ENCODE measurements at places on chromosomes 2 and 18.
A peak's percentile ranks its signal among the peaks of the same experiment; 100 is the strongest.

DNA sequence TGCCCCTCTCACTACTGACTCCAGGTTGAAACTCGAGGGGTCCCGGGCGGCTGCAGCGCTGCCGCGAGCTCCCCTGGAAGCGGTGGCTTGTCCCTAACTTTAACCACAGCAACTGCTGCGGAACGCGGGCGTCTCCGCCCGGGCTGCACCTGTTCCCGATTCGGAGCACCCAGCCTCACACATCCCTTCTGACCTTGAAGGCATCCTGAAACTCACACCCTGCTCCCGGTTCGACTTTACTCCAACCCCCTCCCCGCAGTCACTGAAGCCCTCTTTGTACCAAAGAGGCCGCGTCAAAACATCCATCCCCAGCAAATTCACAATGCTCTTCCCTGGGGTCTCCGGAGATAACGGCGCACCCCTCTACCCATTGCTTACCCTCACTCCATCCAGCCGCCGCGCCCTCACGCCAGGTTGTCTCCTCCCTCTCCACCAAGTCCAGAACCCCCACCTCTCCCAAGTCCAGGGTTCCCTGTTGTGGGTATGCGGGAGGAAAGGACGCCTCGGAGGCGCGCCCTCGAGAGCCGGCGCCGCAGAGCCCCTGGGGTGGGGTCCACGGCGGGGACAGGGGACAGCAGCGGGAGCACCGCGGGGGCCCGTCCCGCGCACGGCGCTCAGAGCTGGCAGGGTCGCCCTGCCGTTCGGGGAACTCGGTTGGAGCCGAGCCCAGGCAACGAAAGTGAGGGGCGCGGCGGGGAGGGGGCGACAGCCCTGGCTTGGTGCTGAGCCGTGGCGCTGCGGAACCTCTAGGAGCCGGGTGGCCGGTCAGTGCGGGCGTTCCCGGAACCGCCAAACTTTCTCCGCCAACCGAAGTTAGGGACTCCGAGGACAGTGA, 934 bp downstream of the MYO5B start:
- peaks cover 25% of the 10 kb centered on the region for H3K4me1 ChIP-seq
- peaks cover 7% of the 10 kb centered on the region for H3K27me3 ChIP-seq
- no peaks in the 10 kb centered on the region for H3K36me3 ChIP-seq
- no peak for DNase-seq
- H3K4me3 ChIP-seq, result peak overlapping the region; percentile 77

DNA sequence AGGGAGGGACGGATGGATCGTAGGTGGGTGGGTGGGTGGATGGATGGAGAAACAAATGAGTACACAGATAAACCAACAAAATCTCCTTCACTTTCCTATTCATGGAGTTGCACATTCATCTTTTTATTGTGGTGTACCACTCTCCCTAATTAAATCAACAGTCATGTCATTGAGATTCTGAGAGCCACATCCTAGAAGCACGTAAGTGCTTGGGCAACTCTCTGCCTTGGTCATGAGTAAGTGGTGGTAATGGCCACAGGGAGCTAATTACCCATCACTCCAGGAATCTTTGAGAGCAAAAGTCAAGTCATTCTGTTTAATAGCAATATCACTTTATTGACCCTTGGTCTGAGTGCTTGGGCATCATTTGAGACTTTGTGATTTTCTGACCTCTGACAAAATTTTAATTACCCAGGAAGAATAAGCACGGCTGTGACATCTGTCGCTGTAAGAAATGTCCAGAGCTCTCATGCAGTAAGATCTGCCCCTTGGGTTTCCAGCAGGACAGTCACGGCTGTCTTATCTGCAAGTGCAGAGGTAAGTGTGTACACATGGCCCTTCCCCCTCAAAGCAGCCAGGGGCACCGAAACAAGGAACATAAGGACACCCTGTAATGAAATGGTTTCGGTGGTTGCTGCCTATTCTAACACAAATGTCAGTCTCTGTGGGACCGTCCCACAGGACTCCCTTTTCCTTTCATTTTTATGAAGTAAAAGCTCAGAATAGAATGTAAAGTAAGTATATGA, 85.9 kb downstream of the FEZ2 start:
- H3K4me1 ChIP-seq, result no peaks in the 10 kb centered on the region
- H3K27ac ChIP-seq, result no peak overlapping the region
- no peak overlapping the region for H3K4me3 ChIP-seq
- DNase-seq, result no peak

GRCh38 chr2:81334046-81334445, 1029.5 kb upstream of the LRRTM1 start:
- H3K4me3 ChIP-seq, result no peak overlapping the region
- H3K27ac ChIP-seq, result no peak overlapping the region
- no peaks in the 10 kb centered on the region for H3K36me3 ChIP-seq

GRCh38 chr2:309148-309953, 21.5 kb upstream of the ALKAL2 start:
- no peaks in the 10 kb centered on the region for H3K4me1 ChIP-seq
- H3K4me3 ChIP-seq, result no peak overlapping the region
- H3K27me3 ChIP-seq, result no peaks in the 10 kb centered on the region
- H3K27ac ChIP-seq, result no peak overlapping the region
- peak; percentile 90 for DNase-seq

DNA sequence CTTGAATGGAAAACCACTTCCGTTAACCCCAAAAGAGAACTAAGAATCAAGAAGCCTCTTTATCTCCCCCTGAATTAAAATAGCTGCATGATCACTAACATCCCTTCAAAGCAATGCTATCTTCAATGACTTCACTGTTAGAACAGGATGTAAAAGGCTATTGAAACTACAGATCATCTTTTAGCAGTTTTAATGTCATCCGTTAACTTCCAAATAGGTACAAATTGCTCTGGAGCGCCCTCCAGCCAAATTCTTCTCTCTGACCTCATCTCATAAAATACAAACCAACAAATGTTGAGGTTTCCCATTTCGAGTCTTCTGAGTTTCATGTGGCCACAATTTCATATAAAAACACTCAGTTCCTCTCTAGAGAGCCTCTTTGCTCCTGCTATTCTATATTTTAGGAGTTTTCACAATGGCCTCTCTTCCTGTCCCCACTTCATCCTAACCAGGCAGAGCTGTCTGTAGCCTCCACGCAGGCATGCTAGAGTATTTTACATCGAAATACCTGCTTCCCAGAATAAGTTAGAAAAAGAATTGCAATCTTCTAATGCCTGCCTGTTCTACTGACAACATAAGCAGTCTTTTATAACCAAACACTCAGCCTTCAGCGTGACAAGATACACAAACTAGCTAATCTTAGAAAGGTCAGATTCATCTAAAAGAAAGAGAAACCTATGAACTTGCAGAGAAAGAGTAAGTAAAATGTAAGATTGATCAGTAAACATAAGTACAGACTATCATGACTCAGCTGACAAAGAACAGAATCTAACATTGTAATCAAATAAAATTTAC, 37.9 kb downstream of the B4GALT6 start:
- no peak for DNase-seq
- peaks cover 69% of the 10 kb centered on the region for H3K4me1 ChIP-seq
- H3K27ac ChIP-seq, result peak overlapping the region; percentile 46
- H3K4me3 ChIP-seq, result no peak overlapping the region
- no peaks in the 10 kb centered on the region for H3K27me3 ChIP-seq

- no peaks in the 10 kb centered on the region for H3K27me3 ChIP-seq
- H3K4me3 ChIP-seq, result no peak overlapping the region
- no peaks in the 10 kb centered on the region for H3K36me3 ChIP-seq
- H3K4me1 ChIP-seq, result no peaks in the 10 kb centered on the region
- no peak overlapping the region for H3K27ac ChIP-seq
Observed at GRCh38 chr2:204933735-204934374, 388.6 kb downstream of the PARD3B start.

- no peak overlapping the region for H3K4me3 ChIP-seq
- no peaks in the 10 kb centered on the region for H3K36me3 ChIP-seq
- DNase-seq, result peak; percentile 47
- no peaks in the 10 kb centered on the region for H3K27me3 ChIP-seq
Observed at GRCh38 chr2:97693476-97693875, 19.9 kb upstream of the ZAP70 start.

GRCh38 chr2:145258903-145259579, 739.1 kb upstream of the ZEB2 start:
- no peak overlapping the region for H3K27ac ChIP-seq
- H3K27me3 ChIP-seq, result no peaks in the 10 kb centered on the region
- DNase-seq, result no peak
- no peak overlapping the region for H3K4me3 ChIP-seq
